NCI-H1105 (cell line): ENCODE measurements at places on chromosomes 7 and 10.

DNA sequence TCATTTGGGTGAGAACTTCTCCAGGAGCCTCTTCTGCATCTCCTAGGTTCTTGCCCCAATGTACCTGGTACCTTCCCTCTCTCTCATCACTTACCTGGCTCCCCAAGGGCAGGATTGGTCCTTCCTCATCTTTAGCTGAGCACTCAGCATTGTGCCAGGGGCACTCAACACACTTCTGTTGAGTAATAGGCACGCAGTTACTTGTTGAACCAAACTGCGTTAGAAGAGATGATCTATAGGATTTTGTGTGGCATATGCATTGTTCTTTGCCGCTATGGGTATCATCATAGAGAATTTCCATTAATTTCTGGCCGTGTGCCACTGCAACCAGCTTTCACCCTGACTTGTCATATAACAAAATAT lies 16.4 kb downstream of the TBXAS1 start:
- DNase-seq = no peak

DNA sequence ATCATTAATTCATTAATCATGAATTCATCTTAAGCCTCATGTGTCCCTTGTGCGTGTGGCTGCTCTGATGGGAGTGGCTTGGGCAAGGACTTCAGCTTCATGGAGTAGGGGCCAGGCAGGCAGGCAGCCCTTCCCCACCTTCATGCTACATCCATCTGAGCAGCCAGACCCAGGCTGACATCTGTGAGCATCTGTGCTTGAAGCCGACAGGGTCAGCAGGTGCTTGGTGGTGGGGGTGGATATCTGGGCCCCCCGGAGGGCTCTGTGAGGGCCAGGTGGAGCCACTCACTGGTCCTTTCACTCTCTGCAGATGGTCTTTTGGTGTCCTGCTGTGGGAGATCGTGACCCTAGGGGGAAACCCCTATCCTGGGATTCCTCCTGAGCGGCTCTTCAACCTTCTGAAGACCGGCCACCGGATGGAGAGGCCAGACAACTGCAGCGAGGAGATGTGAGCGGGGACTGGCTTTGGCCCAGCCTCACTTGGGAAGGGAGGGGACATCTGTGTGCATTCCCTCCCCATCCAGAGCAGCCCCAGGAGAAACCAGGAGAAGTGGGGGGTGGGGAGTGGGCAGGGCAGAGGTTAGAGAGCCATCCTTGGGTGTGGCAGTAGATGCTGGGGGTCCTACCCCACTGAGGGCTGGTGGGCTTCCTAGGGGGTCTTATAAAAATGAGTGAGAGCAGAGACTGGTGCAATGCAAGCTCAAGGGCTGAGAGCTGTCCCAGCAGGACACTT lies 14.7 kb upstream of the CSGALNACT2 start:
- DNase-seq = no peak

DNA sequence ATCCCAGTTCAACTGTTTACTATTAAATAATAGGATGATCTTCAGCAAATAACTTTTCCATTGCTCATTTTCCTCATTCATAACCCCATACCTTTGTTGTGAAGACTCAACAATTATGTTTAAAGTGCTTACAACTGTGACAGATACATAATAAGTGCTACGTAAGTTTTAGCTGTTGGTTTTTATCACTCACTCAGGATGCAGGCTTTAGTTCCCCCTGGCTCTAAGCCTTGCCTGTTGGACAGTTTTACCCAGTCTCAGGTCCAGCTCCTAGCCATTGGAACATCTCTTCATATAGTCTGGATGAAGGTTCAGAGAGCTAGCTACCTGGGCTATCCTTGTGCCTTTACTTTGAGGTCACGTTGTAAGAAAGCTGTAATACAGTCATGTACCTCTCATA lies 353.2 kb downstream of the CRPPA start:
- DNase-seq = no peak

GRCh38 chr10:125775491-125776106 lies at the start of gene MMP21:
Gene MMP21, minus strand, starts transcription at chr10:125775821. Its CDS starts 0 bp downstream, at chr10:125775821.
- DNase-seq = no peak

GRCh38 chr10:103109821-103110220 lies 83.3 kb downstream of the NT5C2 start:
- no peak for DNase-seq

DNA sequence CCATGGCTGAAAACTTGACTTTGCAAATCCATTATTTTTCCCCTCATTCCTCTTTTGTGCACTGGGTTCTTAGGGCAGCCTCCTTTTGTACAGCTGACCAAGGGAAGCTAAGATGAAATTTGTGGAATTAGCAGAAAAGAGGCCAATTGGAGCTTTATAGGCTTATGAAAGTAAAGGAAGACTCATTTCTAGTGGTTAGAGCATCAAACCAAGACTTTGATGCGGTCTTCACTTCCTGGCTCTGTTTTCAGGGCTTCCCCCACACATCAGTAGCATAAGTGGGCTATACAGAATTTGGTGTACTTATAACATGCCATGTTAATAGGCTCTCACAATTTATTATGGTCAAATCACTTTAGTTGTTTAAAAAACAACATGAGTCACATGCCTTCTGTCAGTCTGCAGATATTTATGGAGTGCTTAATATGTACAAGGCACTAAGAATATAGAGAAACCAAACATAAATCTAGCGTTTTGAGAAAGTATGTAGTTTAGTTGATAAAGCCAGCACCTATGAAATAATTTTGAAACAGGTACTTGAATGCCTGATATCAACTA lies 5.7 kb downstream of the AUTS2 start:
- DNase-seq = no peak

GRCh38 chr7:116122972-116123595 lies 87.3 kb upstream of the TES start:
- peak; percentile 5 for DNase-seq

GRCh38 chr7:98970805-98971204 lies 92.5 kb downstream of the TRRAP start:
- no peak for DNase-seq

- DNase-seq = no peak
Observed at GRCh38 chr7:12802070-12802469, 114.6 kb downstream of the ARL4A start.

DNA sequence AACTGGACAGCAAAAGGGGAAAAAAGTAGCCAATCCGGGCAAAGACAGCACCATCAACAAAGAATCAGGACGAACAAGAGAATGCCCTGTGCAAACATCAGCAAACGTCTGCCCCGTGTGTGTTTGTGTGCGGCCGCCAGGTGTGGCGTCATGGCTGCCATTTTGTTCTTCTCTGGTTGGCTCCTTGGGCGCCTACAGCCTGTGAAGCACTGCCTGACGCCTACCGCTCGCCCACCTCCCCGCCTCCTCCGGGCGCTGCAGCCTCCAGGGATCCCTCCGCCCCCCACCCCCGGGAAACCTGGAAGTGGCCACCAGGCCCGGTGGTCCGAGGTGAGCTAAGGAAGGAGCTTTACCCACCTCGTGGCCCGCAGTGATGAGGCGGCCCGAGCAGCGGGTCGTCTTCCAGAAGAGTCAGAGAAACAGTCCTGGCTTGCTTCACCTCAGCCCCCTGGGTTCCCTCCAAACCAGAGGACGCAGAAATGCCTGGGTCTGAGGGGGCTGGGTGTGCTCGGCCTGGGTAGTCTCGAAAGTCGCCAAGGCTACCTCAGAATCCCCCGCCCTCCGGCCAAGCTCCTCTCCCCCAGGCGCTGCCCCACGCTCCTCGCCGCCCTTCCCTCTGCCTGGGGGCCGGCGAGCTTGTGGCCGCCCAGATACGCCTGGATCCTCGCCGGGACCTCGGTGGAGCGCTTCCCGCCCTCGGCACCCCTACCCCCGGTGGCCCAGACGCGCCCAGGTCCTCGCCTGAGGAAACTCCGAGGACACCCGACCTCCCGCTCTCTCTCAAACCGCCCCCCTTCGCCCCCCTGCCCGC lies 61.8 kb upstream of the IL6 start:
- no peak for DNase-seq

DNA sequence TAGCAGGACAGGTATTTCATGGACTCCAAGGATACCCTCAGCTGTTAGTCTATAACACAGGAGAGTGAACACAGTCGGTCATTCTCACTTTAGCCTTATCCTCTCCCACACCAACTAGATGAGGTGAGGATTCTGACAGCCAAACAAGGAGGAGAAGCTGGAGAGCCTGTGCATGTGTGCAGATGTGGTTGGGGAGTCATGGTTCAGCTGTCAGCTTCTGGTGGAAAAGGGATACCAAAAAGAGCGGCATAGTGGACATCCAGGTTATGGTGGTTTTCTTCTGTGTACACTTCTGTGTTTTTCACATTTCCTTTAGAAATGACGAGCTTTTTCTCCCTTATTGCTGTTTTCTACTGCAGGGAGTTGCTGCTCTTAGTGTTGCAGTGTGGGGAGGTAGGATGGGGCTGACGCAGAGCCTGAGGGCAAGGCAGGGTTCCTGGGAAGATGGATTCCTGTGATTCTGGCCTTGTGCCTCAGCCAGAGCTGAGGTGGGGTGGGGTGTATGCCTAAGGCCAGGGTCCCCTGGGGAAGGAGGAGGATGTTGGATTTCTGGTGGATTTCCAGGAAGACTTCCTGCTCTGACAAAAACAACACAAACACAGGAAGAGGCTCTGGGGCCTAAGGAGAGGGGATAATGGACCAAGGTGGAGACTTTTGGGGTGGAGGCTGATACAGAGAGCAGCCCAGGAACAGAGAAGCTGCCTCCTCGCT lies 26.6 kb downstream of the PLAU start:
- no peak for DNase-seq

DNA sequence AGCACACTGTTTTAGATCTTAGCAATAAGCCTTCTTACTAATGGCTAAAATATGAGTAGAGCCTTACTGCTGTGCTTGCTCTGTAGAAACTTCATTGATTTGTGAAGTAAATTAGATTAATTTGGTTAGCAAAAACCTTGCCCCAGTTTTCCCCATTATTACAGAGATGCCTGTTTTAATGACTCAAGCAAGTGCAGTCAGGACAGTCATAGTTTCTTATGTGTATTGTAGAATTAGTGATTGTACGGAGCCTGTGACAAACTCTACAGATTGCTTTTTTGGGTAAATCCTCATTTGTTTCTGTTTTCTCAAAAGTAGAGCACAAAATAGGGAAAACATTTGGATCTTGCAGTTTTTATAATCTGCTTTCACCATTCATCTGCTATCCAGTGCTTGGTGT lies 7.0 kb downstream of the TAX1BP1 start:
- DNase-seq = no peak

DNA sequence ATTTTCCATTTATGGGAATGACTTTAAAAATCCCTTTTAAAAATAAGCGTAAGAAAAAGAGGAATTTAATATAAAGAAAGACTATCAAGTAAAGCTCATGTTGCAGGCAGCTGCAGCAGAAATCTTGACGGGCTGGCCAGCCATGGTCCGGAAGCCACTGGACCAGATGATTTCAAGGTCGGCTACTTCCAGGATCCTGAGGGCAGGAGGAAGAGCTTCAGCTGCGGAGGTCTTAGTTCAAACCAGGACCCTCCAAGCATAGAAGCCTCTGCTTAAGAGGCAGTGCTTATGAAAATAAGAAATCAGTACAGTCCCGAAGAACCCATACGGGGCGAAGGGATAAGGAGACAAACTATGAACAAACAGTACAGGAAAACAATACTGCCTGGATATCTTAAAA lies 220.2 kb upstream of the CELF2 start:
- DNase-seq = no peak

DNA sequence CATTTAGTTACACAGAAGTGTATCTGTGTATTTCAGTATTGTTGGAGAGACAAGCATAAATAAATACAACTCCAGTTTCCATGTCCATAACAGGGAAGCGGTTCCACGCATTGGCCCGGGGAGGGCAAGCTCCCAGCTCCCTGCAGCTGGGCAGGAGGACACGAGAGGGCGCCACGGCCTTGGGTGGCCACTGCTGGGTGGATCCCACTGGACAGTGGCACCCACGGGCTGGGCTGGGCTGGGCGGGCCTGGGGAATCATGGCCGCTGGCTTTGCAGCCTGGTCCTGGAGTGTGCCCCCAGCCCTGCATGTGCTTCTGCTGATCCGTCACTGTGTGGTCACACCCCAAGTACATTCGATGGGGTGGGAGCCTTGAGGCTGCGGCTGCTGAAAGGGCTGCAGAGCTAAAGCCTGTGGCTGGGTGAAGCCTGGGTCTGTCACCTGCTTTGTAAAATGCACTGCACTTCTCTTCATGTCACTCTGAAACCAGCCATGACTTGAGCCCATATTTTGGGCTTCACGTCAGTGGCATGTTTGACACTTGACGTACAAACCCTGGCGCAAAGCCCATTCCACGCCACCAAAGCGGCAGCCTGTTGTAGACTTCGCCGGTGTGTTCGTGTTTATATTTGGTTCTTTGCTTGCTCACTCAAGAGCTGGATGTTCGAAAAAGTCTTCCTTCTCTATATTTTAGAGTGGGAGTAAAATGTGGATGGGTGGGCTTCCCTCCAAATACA lies 27.5 kb downstream of the LRRC27 start:
- no peak for DNase-seq

- DNase-seq = no peak
Observed at GRCh38 chr10:57959318-57960006, 308.2 kb downstream of the IPMK start.

DNA sequence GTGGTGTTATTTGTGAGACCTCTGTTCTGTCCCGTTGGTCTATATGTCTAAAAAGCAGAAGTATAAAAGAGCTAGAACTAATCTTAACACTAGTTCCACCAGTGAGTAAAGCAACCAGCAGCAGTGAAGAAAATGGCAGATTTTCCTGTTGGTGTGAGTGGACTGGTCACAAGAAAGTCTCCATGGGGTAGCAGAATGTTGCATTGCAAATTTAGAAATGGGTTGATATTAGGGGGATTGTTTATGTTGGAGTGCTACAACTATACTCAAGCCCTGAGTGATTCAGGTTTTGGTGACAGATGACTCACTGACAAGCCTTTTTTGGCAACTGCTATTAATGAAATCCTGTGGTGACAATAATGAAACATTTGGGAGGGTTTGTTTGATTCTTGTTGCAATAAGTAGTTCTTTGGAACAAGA lies 5.6 kb downstream of the AVL9 start:
- DNase-seq = no peak
